ENCODE measurements at places on chromosomes 5 and 9. TPM values are rescaled to one million over a fixed set of nuclear protein-coding genes. Genes with fewer than 3 reads are reported as not detected.

- H3K36me3 ChIP-seq, result no peaks in the 10 kb centered on the region
- peak overlapping the region; percentile 95 for H3K27ac ChIP-seq
- peaks cover under 1% of the 10 kb centered on the region for H3K27me3 ChIP-seq
- DNase-seq, result peak; percentile 25
- peak overlapping the region; percentile 74 for H3K4me3 ChIP-seq
- peaks cover 55% of the 10 kb centered on the region for H3K4me1 ChIP-seq
Measured at GRCh38 chr5:135993335-135993879, 35.4 kb upstream of the TGFBI start.

GRCh38 chr9:73880101-73880500 is 617.0 kb upstream of the RORB start:
- DNase-seq, result no peak
- H3K4me1 ChIP-seq, result no peaks in the 10 kb centered on the region
- H3K36me3 ChIP-seq, result no peaks in the 10 kb centered on the region
- no peaks in the 10 kb centered on the region for H3K27me3 ChIP-seq
- no peak overlapping the region for H3K27ac ChIP-seq

- peaks cover 13% of the 10 kb centered on the region for H3K4me1 ChIP-seq
- no peaks in the 10 kb centered on the region for H3K36me3 ChIP-seq
- DNase-seq, result no peak
- no peak overlapping the region for H3K27ac ChIP-seq
- peaks cover 10% of the 10 kb centered on the region for H3K27me3 ChIP-seq
Measured at GRCh38 chr5:181098762-181099601, 32.0 kb downstream of the OR2V1 start.

- peaks cover 5% of the 10 kb centered on the region for H3K36me3 ChIP-seq
- no peak overlapping the region for H3K4me3 ChIP-seq
- DNase-seq, result no peak
- no peaks in the 10 kb centered on the region for H3K27me3 ChIP-seq
- H3K27ac ChIP-seq, result no peak overlapping the region
Measured at GRCh38 chr9:29511680-29512079, 1938.4 kb upstream of the C9orf72 start.

Gene FREM1
- not detected for total RNA-seq

- H3K27me3 ChIP-seq, result no peaks in the 10 kb centered on the region
- H3K4me1 ChIP-seq, result peaks cover 70% of the 10 kb centered on the region
- peak; percentile 70 for DNase-seq
- H3K36me3 ChIP-seq, result no peaks in the 10 kb centered on the region
- peak overlapping the region; percentile 15 for H3K4me3 ChIP-seq
Measured at GRCh38 chr5:102722931-102723330, 32.2 kb upstream of the PAM start.

DNA sequence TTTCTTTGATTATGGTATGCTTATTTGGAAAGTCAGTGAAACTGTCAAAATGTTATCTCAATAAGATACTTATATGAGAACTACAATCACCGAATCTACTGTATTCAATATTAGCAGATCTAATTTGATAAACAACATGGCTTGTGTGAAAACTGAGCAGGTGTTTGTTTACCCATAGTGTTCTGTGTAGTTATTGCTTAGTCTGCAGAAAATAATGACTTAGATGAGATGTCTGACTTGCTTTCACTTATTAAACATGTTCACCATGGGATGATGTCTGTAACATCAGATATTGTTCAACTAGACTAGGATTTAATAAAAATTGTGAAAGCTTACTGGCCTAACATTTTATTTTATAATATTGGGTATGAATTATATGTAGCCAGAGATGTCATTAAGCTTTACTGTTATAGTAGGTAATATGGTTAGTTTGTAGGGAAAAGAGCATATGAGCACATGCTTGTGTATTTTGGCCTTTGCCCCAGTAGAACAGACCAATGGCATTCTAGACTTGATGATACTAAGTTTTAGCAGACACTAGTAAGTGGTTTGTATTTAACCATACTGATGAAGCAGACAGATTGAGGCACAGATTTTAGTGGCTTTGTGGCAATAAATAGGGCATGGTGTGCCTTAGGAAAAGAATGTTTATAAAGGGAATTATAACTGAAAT is 16.4 kb downstream of the SUB1 start:
- no peaks in the 10 kb centered on the region for H3K27me3 ChIP-seq
- peaks cover 44% of the 10 kb centered on the region for H3K36me3 ChIP-seq
- DNase-seq, result no peak
- H3K4me1 ChIP-seq, result peaks cover 55% of the 10 kb centered on the region

- H3K36me3 ChIP-seq, result no peaks in the 10 kb centered on the region
- peak overlapping the region; percentile 54 for H3K27ac ChIP-seq
- peaks cover 71% of the 10 kb centered on the region for H3K4me1 ChIP-seq
- H3K27me3 ChIP-seq, result peaks cover 4% of the 10 kb centered on the region
- DNase-seq, result no peak
Measured at GRCh38 chr5:78509884-78510769, 138.4 kb downstream of the LHFPL2 start.

- no peaks in the 10 kb centered on the region for H3K36me3 ChIP-seq
- no peaks in the 10 kb centered on the region for H3K27me3 ChIP-seq
- H3K4me3 ChIP-seq, result no peak overlapping the region
- H3K27ac ChIP-seq, result no peak overlapping the region
Measured at GRCh38 chr9:76542360-76542759, 83.4 kb downstream of the GCNT1 start.

GRCh38 chr9:118992813-118993794 is 376.1 kb downstream of the BRINP1 start:
- no peaks in the 10 kb centered on the region for H3K36me3 ChIP-seq
- H3K27ac ChIP-seq, result no peak overlapping the region
- H3K4me1 ChIP-seq, result peaks cover 9% of the 10 kb centered on the region
- no peak for DNase-seq

GRCh38 chr9:127079446-127080140 is 42.8 kb downstream of the ANGPTL2 start:
- no peak for DNase-seq
- H3K4me1 ChIP-seq, result peaks cover 18% of the 10 kb centered on the region
- peaks cover 17% of the 10 kb centered on the region for H3K27me3 ChIP-seq
- 0 out of 2 replicates have a peak, but pooled peaks cover 5% of the 10 kb centered on the region for H3K36me3 ChIP-seq
- H3K4me3 ChIP-seq, result no peak overlapping the region

Gene GDF9
- 0.15 TPM for total RNA-seq

GRCh38 chr9:89594811-89595550 is 9.8 kb upstream of the GADD45G start:
- no peak overlapping the region for H3K27ac ChIP-seq
- peaks cover 7% of the 10 kb centered on the region for H3K4me1 ChIP-seq
- no peak for DNase-seq
- H3K4me3 ChIP-seq, result no peak overlapping the region
- no peaks in the 10 kb centered on the region for H3K36me3 ChIP-seq
- peaks cover 7% of the 10 kb centered on the region for H3K27me3 ChIP-seq

- no peak overlapping the region for H3K4me3 ChIP-seq
- H3K27ac ChIP-seq, result no peak overlapping the region
- H3K27me3 ChIP-seq, result peaks cover 13% of the 10 kb centered on the region
- 0 out of 2 replicates have a peak, but pooled peaks cover 5% of the 10 kb centered on the region for H3K4me1 ChIP-seq
- no peak for DNase-seq
Measured at GRCh38 chr5:157245886-157246285, 20.0 kb upstream of the CYFIP2 start.

Gene NUTM2F
- total RNA-seq, result not detected

Data from HFFc6 (cell line).